ENCODE measurements at places on chromosomes 2 and 18. TPM values are rescaled to one million over a fixed set of nuclear protein-coding genes. Genes with fewer than 3 reads are reported as not detected.
A peak's percentile ranks its signal among the peaks of the same experiment; 100 is the strongest.

GRCh38 chr2:220417503-220417902 is 790.1 kb downstream of the SLC4A3 start:
- peak; percentile 32 for DNase-seq

- DNase-seq = no peak
Measured at GRCh38 chr2:36032046-36032445, 323.5 kb upstream of the CRIM1 start.

- DNase-seq = no peak
Measured at GRCh38 chr18:10259901-10260300, 194.5 kb upstream of the APCDD1 start.

DNA sequence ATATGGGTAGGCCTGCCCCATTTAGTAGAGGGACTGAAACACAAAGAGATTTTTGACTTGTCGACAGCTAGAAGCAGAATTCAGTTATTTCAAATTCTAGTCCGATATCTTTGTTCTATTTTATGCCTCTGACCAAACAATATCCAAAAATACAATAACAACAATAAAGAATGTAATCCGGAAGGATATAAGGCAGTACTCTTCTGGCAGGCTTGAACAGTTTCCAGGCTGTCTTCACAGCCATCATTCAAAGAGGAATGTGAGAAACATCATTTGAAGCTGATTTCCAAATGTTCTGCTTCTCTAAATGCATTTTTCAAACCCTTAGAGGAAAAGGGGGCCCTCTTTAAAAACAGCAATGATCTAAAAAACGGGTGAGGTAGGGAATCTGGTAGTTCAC is 36.7 kb upstream of the SPTBN1 start:
- no peak for DNase-seq

- DNase-seq = no peak
Measured at GRCh38 chr18:21439431-21439846, 161.1 kb downstream of the ESCO1 start.

DNA sequence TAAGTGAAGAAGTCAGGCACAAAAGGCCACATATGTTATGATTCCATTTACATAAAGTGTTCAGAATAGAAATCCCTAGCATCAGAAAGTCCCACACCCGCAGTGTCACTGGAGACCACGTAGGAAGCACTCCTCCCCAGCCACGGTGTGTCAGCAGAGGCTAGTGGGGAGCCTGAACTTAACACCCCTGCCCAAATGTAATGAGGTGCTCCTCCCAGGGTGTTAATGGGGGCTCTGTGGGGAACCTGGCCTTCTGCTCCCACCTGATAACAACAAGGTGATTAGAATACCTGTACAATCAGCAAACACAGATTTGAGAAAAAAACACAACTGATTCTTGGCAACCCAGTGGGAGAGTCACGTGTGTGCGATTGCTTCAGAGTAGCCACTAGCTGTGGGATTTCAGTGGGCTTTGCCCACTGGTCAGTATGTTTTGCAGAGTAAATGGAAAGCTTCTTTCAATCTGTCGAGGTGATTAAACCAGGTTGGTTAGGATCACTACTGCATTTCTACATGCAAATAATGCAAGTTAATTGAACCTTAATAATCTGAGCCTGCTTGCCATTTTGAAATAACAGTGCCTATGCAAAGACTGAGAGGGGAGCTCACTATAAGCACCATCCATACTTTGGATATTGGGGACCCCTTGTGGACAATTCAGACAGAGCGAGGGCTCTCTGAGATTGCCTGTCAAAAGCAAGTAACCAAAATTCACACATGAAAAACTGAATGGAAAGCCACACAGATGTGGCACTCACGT is 20.6 kb upstream of the ATRAID start:
- DNase-seq = peak; percentile 53

- no peak for DNase-seq
Measured at GRCh38 chr2:218282173-218282991, 9.9 kb downstream of the TMBIM1 start.

GRCh38 chr18:7545734-7546133 is 21.4 kb upstream of the PTPRM start:
- no peak for DNase-seq

DNA sequence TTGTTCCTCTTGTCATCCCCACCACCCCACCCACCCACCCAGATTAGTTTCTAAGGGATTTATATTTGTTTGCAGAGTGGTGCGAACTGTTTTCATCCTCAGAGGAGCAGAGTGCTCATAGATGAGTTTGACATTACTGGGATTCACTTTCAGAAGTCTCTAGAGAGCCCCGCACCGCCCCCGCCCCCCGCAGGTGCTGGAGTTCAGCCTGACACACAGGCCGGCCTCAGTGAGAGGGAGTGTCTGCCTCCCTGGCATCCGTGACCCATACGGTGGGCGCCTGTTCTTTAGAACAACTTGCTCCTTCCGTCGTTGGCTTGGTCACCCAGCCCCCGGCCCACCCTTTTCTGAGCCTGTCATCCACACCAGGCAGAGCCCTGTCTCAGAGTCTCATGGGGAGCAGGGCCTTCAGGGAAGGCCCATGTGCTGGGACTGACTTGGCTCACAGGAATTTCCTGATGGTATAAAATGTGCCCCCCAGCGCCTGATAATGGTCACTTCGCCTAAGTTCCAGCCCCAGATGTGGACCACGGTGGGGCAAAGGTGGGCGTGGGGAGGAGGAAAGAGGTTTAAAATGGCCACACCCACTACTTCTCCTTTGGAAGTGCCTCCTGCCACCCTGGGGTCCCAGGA is 44.3 kb downstream of the HPCAL1 start:
- no peak for DNase-seq

GRCh38 chr2:23375448-23375847 is 9.5 kb upstream of the KLHL29 start:
- DNase-seq = no peak

GRCh38 chr18:35581898-35582641 is 530 bp downstream of the GALNT1 start:
- no peak for DNase-seq

GRCh38 chr2:199744724-199745123 is 106.3 kb downstream of the FTCDNL1 start:
- no peak for DNase-seq

DNA sequence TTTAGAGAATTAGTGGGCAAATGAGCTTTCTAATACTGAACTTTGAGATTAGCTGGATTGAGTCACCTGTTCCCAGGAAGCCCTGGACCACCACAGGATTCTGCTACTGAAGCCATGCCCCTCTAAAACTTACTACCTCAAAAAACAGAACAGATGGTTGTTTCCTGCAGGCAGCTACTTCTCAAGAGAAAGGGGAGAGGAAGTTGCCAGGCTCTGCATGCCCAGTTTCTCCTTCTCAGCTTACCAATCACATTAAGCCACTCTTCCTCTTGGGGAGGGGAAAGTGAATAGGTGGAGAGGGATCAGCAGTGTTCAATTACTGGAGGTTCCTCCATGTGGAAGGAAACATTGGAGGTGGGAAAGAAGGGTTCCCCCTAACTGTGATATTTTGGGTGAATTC is 24.9 kb upstream of the C1GALT1C1L start:
- DNase-seq = no peak

DNA sequence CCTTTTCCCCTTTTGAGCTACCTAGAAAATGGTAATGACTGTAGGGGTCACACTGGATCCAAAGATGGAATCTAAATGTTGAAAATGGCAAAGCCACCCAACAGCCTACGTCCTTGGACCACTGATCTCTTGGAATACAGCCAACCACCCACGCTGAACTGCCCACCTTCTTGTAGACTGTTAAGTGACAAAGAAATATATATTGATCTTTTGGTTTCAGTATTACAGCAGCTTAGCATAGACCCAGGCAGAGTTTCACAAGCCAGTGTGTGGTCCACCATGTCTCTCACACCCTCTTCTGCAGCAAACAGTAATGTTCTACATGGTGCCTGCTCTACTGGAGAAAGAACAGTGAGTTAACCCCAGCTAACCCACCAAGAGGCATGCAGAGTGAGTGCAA is 20.2 kb downstream of the CACNB4 start:
- DNase-seq = no peak

GRCh38 chr2:18610090-18610489 is 20.7 kb upstream of the NT5C1B start:
- no peak for DNase-seq

GRCh38 chr2:233413559-233414272 is 59.4 kb downstream of the DGKD start:
- no peak for DNase-seq

- DNase-seq = no peak
Measured at GRCh38 chr2:224392545-224392944, 9.4 kb downstream of the FAM124B start.

DNA sequence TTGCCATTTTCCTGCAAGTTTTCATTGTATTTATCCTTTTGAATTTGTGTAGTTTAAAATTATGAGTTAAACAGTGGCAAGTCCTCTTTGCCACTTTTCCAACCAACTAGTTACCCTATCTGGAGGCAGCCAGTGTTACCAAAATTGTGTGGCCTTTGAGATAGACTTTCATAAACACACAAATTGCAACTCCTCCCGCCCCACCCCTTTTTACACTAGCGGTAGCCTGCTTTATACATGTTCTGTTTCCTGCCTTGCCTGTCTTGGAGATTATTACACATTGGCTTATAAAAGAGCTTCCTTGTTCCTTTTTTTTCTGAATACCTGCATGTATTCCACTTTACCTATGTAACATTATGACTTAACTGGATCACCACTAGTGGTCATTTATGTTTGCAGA is 56.5 kb downstream of the RPIA start:
- no peak for DNase-seq

Gene IL36RN
- not detected for total RNA-seq

Gene ARHGAP28
- total RNA-seq = 7.9 TPM

Gene TNFAIP6
- total RNA-seq = 0.81 TPM

Gene ACADL
- total RNA-seq = 0.24 TPM

Measured in H9 (cell line).